ENCODE measurements at places on chromosomes 2 and 18.
A peak's percentile ranks its signal among the peaks of the same experiment; 100 is the strongest.

DNA sequence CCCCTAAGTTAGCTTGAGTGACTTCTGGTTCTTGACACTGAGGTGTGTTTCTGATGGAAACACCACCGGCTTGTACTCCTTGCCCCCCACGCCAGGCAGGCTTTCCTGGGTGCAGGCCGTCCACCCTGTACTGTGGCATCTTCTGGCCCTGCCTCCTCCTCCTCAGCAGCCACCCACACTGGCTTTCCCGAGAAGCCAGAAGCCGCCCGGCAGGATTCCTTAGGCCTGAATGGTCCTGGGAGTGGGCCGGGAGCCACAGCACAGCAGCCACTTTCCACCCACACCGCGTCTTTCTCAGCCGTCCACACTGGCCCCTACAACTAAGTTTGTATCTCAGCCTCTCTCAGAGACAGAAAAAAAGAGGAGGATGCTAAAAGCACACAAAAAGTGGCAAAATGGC lies 2.1 kb upstream of the HSBP1L1 start:
- DNase-seq = no peak

GRCh38 chr2:174217869-174218268 lies 30.5 kb downstream of the OLA1 start:
- no peak for DNase-seq

DNA sequence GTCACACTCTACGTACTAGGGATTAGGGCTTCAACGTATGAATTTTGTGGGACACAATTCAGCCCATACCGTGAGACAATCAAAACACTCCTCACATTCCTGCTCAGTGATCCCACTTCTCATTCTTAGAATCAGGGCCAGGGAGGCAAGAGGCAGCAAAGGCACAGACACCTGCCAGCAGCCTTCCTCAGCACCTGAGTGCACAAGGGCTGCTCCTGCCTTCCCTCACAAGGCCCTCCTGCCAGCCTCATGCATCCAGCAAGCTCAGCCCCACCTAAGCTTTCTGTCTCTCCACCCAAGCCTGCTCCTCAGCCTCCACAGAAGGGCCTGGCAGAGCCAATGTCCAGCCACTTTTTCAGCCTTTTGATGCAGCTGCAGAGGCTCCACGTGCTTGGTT lies 141.6 kb downstream of the SP3 start:
- DNase-seq = no peak

DNA sequence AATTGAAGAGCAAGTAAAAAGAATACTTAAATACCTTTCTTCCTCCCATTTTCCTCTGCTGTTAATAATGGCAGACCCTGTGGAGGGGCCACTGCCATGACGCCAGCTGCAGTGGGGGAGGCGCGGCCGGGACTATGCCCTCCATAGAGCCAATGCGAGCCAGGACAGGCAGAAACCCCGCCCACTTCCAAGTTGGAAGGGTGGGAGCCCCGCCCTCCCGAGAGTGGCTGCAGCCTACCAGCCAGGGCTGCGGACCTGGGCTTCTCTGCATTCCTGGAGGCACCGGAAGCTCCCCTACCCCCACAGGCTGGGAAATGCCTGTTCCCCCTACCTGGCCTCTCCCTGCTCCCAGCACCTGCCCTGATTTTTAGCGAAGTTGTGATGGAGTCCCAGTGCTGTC lies 439.4 kb upstream of the CDH19 start:
- no peak for DNase-seq

- DNase-seq = no peak
These were observed 56.0 kb upstream of the NFU1 start for GRCh38 chr2:69493268-69493667.

GRCh38 chr18:49581371-49581770 lies 19.5 kb downstream of the LIPG start:
- DNase-seq = no peak

- no peak for DNase-seq
These were observed 166.6 kb upstream of the TANK start for GRCh38 chr2:160993654-160994061.

GRCh38 chr18:66534110-66534509 lies 69.8 kb downstream of the CDH19 start:
- no peak for DNase-seq

- DNase-seq = no peak
These were observed 28.3 kb downstream of the CSRNP3 start for GRCh38 chr2:165497659-165498317.

DNA sequence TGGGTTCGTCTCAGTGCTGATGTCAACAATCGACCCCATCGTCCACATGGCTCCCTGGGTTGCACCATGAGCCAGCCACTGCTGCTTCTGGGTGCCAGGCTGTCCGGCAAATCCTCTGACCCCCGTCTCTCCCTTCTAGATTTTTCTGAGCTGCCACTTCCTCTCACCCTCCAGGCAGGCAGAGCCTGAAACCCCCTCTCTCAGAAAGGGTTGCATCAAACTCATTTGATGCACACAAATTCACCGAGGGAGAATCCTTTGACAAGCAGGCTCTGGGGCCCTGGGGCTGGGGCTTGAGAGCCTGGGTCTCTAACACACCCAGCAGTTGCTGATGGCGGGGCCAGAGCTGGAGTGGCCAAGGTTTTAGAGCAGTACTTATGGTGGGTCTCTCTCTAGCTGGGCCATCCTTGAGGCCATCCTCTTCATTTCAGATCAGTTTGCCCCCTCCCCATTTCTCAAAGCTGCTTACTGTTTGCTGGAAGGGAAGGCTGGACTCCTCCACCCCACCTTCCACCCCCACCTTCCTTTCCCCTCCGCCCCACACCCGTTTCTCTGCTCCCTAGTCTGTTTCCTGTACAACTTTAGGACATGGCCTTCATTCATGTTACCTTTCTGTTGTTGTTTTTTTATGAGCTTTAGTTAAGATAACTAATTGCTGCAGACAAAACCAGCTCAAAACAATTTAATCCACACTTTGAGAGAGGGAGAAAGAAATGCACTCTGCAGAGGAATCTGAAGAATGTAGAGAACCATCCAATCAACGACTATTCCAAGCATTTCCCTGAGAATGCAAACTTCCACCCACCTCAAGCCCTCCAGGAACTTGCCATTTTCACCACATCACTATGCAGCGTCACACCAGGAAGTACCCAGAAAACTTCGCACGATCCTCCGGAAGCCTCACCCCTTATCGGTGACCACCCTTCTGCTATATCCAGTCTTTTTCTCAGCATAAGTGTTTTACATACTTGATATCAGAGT lies 69.5 kb downstream of the ARL4C start:
- DNase-seq = no peak

GRCh38 chr2:229407170-229407569 lies 136.1 kb upstream of the PID1 start:
- DNase-seq = no peak

DNA sequence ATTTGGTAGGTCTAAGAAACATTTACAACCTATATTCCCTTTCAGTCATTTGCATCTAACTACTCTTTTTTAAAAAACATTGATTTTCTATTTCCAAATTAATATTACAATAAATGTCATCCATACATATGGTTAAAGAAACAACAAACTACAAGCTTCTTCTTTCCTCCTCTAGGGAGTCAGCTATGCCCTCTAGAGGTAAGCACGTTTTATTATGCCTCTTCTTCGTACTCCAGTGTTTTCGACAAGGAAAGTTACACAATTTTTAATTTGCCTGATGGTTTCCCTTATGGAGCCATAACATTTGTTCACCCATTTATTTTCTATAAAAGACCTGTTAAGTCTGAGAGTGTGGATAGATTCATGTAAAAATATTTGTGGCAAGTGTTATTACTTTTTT lies 183.4 kb upstream of the CDH7 start:
- DNase-seq = no peak

GRCh38 chr2:68251855-68252399 lies 405 bp downstream of the PPP3R1 start:
- peak; percentile 17 for DNase-seq

DNA sequence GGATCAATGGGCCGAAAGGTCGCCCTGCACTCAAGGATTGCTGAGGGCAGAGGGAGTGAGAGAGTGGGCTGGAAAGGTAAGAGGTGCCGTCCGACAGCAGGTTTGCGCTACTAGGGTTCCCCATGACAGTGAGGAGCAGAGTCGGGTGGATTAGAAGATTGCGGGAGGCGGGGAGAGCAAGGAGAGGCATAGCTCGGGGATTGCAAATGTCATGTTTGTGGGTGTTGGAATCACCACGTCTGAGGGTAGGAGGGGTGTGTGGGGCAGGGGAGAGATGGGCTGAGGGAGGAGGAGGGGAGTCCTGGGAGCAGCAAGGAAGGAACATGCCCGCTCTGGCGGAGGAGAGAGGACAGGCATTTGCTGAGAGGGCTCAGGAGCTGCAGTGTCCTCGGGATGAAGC lies 81.2 kb downstream of the ZCCHC2 start:
- no peak for DNase-seq

- no peak for DNase-seq
These were observed 61.2 kb downstream of the CCDC85A start for GRCh38 chr2:56244911-56245530.

GRCh38 chr2:102483086-102483485 lies 10.1 kb downstream of the SLC9A4 start:
- no peak for DNase-seq

GRCh38 chr2:6487765-6488164 lies 377.9 kb downstream of the CMPK2 start:
- DNase-seq = no peak

- DNase-seq = no peak
These were observed 39.2 kb downstream of the IL1R2 start for GRCh38 chr2:102030855-102031527.
